Lower leg skin (tissue), 4 donors: ENCODE measurements at places on chromosomes 7 and 10. TPM values are rescaled to one million over a fixed set of nuclear protein-coding genes. Genes with fewer than 3 reads are reported as not detected.

DNA sequence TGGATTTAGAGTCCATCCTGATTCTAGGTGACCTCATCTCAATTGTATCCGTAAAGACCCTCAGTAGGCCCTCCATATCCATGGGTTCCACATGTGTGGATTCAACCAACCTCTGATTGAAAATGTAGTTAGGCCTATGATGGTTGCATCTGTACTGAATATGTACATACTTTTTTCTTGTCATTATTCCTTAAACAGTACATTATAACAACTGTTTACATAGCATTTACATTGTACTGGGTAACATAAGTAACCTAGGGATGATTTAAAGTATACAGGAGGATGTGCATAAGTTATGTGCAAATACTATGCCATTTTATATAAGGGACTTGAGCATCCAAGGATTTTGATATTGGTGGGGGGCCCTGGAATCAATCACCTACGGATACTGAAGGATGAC lies 10.1 kb downstream of the CPN1 start:
- DNase-seq = no peak

GRCh38 chr10:22677333-22677732 lies 37.0 kb downstream of the PIP4K2A start:
- no peak for DNase-seq

Gene KIF11
- total RNA-seq = 4.4 TPM

GRCh38 chr10:91541481-91541880 lies 91.4 kb downstream of the PPP1R3C start:
- no peak for DNase-seq

Gene MPP7
- total RNA-seq = 66.7 TPM

DNA sequence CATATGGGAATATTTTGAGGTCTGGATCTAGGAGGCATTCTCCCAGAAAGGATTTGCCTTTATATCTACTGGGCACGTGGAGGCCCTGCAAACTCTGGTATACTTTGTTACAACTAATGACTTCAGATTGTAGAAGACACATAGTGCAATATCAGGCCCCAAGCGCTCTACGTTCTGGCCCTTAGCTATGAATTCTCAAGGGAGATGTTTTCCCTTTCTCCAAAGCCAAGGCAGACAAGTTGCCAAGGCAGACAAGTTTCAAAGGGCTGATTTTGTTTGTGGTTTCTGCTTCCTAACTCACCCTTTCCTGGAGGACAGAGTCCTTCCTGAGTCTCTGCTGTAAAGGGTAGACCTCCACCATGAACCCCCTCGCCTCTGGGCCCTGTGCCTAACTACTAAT lies 99.4 kb upstream of the CTTNBP2 start:
- DNase-seq = no peak

- DNase-seq = no peak
Measured at GRCh38 chr7:81990395-81990794, 220.5 kb upstream of the HGF start.

DNA sequence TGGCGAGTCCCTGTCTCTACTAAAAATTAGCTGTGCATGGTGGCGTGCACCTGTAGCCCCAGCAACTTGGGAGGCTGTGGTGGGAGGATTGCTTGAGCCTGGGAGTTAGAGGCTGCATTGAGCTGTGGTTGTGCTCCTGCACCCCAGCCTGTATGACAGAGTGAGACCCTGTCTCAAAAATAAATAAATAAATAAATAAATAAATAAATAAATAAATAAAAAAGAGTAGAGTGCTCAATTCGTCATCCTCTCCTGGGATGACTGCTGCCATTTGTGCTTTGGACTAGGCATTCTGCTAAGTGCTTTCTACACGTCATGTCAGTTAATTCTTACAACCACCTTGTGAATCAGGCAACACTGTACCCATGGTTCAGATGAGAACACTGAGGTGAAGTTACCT lies 130.6 kb downstream of the DOCK1 start:
- peak; percentile 25 for DNase-seq
